ENCODE measurements at places on chromosomes 5 and 9. TPM values are rescaled to one million over a fixed set of nuclear protein-coding genes. Genes with fewer than 3 reads are reported as not detected.

The HSPB3 gene
- polyA plus RNA-seq: not detected

The ELOVL7 gene
- 2.5 TPM for polyA plus RNA-seq

The PCDHA10 gene
- not detected for polyA plus RNA-seq

The HABP4 gene
- polyA plus RNA-seq: 6.4 TPM

The NR6A1 gene
- polyA plus RNA-seq: 0.39 TPM

The OSMR gene
- polyA plus RNA-seq: 11.5 TPM

The SARDH gene
- polyA plus RNA-seq: 0.07 TPM

The PCDHB16 gene
- polyA plus RNA-seq: not detected

The ANKRD18B gene
- polyA plus RNA-seq: 7.4 TPM

The WDR38 gene
- not detected for polyA plus RNA-seq

The ROPN1L gene
- 0.19 TPM for polyA plus RNA-seq

GRCh38 chr5:42109006-42109572 is 184.0 kb downstream of the FBXO4 start:
- no peak for DNase-seq

- no peak for DNase-seq
Observed at GRCh38 chr5:181283347-181283746, 22.4 kb upstream of the TRIM52 start.

DNA sequence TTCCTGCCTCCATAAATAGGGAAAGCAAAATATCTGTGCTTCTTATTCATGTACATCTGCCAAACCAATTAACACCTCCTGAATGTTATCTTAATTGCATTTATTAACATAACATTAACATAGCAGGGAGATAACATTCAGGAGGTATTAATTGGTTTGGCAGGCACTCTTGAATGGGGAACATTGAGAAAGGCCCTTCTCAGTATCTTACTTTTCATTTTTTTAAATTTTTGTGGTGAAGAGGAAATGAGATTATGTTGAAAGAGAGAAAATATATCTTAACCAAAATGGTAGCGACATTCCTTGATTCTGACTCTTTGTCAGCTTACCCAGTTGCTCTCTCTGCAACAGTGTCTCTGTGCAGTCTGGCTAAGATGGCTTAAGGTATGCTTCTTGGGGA is 100.4 kb upstream of the TLE1 start:
- no peak for DNase-seq

DNA sequence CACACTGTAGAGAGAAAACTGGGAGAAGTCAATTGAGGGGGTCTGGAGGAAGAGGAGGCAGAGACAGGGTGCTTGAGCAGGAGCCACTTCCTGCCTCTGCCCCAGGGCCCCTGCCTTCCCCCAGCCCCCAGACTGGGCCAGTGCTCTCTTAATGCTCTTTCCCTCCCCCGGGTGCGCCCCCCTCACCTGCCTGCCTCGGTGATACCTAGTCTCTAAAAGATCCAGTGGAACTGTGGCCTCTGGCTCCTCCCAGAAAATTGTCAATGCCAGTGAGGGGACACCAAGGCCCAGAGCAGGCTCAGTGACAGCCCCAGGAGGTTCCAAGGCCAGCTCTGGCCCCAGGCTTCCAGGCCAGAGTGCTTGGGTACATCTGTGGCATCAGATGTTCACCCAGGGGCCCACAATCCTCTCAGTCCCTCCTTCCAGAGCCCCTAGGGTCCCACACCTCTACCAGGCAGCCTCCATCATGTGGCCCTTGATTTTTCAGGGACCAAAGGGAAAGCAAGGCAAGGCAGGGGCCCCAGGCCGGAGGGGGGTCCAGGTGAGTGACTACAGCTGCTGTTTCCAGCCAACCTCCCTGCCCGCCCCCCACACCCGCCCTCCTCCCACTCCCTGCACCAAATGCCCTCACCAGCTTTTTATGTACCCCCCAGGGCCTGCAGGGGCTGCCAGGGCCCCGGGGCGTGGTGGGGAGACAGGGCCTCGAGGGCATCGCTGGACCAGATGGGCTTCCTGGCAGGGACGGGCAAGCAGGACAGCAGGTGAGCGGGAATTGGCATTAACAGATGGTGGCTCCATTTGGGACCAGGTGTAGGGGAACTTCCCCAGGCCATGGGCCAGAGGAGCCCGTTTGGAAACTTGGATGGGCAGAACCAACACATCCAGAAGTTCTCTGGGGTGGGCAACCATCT is 33.1 kb upstream of the ORM1 start:
- no peak for DNase-seq

GRCh38 chr9:92527291-92527828 is 8.4 kb downstream of the ECM2 start:
- DNase-seq: no peak

- no peak for DNase-seq
Observed at GRCh38 chr5:104265531-104266140, 703.0 kb upstream of the NUDT12 start.

DNA sequence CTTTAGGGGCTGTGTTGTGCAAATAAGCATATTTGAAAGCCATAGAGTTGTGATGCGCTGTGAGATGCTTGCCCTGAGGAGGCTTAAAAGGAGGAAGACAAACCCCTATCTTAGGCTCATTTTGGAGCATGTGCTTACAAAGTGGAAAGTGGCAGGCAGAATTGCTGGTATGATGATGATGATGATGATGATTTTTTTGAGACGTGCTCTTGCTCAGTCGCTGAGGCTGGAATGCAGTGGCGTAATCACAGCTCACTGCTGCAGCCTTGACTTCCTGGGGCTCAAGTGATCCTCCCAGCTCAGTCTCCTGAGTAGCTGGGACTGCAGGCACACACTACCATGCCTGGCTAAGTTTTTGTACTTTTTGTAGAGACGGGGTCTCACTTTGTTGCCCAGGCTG is 1.7 kb downstream of the CNOT8 start:
- no peak for DNase-seq

GRCh38 chr5:77181596-77182304 is 28.7 kb upstream of the PDE8B start:
- no peak for DNase-seq

DNA sequence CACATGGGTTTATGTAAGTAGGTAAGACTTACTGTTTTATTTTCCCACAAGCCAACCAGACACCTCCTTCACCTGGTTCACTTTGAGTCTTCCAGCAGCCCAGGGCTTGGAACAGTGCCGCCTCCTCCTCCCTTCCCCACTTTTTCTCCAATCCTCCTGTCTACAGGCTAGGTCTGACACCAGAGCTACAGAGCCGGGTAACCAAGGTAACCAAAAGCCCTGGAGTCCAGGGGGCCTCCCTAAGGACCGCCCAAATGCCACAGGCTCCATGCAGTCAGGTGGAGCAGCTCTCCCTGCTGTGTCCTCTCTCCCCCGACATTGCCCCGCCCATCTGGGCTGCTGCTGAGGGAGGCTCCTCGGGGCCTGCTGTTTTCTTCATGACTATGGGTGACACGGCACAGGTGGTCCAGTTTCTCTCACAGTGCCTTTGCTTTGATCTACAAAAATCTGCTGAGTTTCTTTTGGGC is 138.0 kb upstream of the EFNA5 start:
- DNase-seq: no peak

GRCh38 chr5:40847525-40847924 is 6.4 kb downstream of the CARD6 start:
- no peak for DNase-seq

- peak; percentile 68 for DNase-seq
Observed at GRCh38 chr9:124267271-124267807, 9.6 kb downstream of the NEK6 start.

GRCh38 chr9:112624711-112625707 is 92.9 kb downstream of the INIP start:
- DNase-seq: no peak

GRCh38 chr9:136047775-136048559 is 47.1 kb downstream of the NACC2 start:
- DNase-seq: no peak

- DNase-seq: no peak
Observed at GRCh38 chr9:136090768-136091581, 4.1 kb downstream of the NACC2 start.

- DNase-seq: no peak
Observed at GRCh38 chr9:89383030-89383720, 64.9 kb downstream of the SECISBP2 start.

- peak; percentile 6 for DNase-seq
Observed at GRCh38 chr5:44708602-44709001, 100.1 kb upstream of the MRPS30 start.

DNA sequence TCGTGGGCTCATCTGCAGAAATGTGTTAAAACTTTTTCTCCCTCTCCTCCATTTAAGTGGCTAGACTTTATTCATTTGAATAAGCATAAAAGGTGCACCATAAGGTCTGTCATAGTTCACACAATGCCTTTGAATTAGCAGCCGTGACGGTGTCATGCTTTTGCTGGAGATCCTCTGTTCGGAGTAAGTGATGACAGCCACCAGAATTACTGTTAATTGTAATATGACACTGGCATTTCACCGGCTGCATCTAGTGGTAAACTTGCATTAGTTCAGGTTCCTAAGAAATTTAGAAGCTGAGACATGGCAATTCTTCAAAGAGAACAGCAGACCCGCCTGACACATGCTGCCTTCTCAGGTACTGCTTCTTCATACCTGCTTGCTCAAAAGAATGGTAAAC is 241.7 kb downstream of the EBF1 start:
- DNase-seq: no peak

GRCh38 chr9:73845954-73846690 is 651.0 kb upstream of the RORB start:
- no peak for DNase-seq

- no peak for DNase-seq
Observed at GRCh38 chr9:3292311-3292710, 233.5 kb downstream of the RFX3 start.

DNA sequence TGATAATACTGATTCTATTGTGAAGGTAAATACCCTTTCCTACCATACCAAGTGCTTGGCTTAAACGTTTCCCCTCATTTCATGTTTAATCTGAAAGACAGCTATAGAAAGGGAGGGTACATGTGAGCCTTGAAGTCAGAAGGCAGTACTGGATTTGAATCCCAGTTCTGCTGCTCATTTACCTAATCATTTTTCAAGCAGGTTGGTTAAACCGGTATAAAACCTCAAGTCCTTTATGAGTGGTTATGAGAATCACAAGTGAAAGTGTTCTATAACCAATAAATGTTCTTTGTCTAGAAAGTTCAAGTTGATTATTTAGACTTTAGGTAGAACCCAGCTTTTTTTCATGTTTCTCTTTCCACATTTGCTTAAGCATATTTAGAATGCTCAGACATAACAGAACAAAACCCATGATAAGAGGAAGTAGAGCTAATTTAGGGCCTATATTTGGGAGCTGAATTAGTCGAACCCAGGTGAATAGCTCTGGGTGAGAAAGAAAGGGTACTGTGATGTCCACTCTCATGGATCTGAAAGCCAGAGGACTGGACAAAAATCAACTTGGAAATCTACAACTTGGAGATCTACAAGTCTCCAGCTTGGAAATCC is 29.7 kb upstream of the F2RL2 start:
- no peak for DNase-seq

GRCh38 chr5:170508036-170508435 is 4.2 kb downstream of the KCNIP1 start:
- DNase-seq: no peak

- no peak for DNase-seq
Observed at GRCh38 chr9:79884546-79884945, 312.8 kb downstream of the TLE4 start.

GRCh38 chr5:81391-82021 is 10.5 kb upstream of the PLEKHG4B start:
- DNase-seq: no peak

- DNase-seq: peak; percentile 83
Observed at GRCh38 chr5:55360190-55360589, 52.4 kb downstream of the MTREX start.

DNA sequence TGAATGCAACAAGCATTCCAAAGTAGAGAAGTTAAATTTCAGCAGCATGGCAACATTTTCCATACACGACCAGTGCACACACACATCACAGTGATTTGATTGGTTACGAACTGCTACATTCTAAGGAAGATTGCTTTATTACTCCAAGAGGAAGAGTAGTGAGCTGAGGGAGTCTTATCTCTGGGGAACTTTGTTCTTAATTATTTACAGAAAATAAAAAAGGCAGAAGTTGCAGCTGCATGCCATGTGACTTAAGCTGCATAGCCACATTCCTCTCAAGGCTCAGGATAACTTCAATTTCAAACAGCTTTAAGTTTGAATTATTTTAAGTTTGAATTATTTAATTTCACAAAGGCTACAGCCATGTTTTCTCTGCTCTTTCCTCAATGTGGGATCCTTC is 71.6 kb upstream of the HSPB3 start:
- DNase-seq: no peak

DNA sequence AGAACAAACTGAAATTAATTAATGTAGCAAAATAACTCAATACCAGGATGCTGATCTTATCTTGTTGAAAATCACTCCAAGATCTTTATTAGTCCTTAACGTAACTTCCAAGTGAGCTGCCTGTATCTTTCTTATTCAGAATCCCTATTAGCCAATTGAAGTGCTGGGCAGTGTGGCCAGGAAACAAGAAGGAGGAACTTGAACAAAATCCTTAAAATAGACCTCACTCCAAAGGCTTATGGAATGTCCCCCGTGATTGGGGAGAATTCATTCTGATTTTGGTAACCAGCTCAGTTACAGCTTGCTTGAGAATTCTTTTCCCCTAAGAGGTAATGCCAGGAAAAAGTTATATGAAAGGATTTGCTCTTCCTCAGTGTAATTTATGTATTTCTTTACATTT is 171.0 kb downstream of the DEPDC1B start:
- DNase-seq: no peak

Measured in foreskin keratinocyte (primary cell).